ENCODE measurements at places on chromosomes 11 and 22.
A peak's percentile ranks its signal among the peaks of the same experiment; 100 is the strongest.

DNA sequence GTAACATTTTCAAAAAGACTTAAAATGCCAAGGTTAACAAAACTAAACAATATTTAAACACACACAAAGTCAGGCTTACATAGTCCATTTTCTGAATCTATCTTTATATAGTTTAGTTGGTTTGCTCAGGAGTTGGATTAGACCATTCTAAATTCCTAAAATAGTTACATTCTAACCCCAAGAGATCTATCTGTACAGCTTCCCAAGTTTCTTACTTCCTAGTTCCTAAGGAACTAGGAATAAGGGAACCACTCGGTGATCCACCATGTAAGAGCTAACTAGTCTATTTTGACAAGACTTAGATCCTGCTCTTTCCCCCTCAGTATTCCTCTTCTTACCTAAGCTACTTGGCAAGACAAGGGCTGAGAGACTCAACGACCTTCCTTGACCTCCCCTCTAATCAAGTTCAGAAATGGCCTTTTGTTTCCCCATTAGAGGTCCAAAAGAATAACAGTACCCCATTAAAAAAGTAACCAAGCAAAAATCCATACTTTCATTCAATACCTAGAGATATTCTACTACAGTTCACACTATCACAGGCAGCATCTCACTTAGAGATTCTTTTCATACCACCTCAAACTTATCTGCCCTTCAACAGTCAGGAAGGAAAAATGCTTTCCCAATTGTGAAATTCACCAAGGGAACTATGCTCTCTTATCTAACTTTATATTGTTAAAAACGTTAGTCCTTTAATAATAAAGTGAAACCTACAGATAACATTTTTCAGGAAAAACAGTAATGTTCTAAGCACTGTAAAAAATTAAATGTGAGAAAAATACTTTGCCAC lies 253.1 kb downstream of the TTC28 start:
- H3K4me1 ChIP-seq, result no peaks in the 10 kb centered on the region
- no peak for DNase-seq
- H3K27me3 ChIP-seq, result no peaks in the 10 kb centered on the region
- H3K36me3 ChIP-seq, result no peaks in the 10 kb centered on the region

GRCh38 chr11:121393855-121394254 lies 58.3 kb upstream of the SORL1 start:
- H3K36me3 ChIP-seq, result no peaks in the 10 kb centered on the region
- no peaks in the 10 kb centered on the region for H3K27me3 ChIP-seq
- no peak overlapping the region for H3K4me3 ChIP-seq
- H3K4me1 ChIP-seq, result peaks cover 6% of the 10 kb centered on the region
- no peak for DNase-seq

DNA sequence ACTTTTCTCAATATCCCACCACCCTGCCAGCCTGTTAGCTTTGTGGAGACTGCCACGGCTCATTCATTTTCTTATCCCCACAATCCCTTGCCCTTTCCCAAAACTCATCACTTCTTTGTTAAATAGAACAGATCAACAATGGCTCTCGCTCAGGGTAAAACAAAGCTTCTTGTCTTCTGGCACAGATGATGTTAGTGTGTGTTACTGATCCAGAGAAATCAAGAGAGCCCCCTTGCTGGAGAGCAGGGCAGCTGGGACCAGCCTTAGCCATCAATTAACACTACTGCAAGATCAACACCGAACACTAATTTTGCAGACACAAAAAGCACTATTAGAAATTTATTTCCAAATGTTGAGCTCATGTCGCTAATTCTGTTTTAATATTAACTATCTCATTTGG lies 420.9 kb downstream of the TENM4 start:
- H3K36me3 ChIP-seq, result no peaks in the 10 kb centered on the region
- no peaks in the 10 kb centered on the region for H3K4me1 ChIP-seq
- no peaks in the 10 kb centered on the region for H3K27me3 ChIP-seq
- H3K4me3 ChIP-seq, result no peak overlapping the region
- no peak for DNase-seq

GRCh38 chr22:36148411-36148810 lies 12.1 kb downstream of the APOL3 start:
- no peak overlapping the region for H3K27ac ChIP-seq
- H3K36me3 ChIP-seq, result no peaks in the 10 kb centered on the region
- no peak for DNase-seq
- no peaks in the 10 kb centered on the region for H3K27me3 ChIP-seq
- H3K4me1 ChIP-seq, result peaks cover 3% of the 10 kb centered on the region
- no peak overlapping the region for H3K4me3 ChIP-seq

GRCh38 chr11:124481365-124482323 lies 36.1 kb upstream of the OR8B8 start:
- peaks cover 8% of the 10 kb centered on the region for H3K4me1 ChIP-seq
- H3K27me3 ChIP-seq, result no peaks in the 10 kb centered on the region
- DNase-seq, result peak; percentile 55
- no peaks in the 10 kb centered on the region for H3K36me3 ChIP-seq
- H3K4me3 ChIP-seq, result peak overlapping the region; percentile 41

DNA sequence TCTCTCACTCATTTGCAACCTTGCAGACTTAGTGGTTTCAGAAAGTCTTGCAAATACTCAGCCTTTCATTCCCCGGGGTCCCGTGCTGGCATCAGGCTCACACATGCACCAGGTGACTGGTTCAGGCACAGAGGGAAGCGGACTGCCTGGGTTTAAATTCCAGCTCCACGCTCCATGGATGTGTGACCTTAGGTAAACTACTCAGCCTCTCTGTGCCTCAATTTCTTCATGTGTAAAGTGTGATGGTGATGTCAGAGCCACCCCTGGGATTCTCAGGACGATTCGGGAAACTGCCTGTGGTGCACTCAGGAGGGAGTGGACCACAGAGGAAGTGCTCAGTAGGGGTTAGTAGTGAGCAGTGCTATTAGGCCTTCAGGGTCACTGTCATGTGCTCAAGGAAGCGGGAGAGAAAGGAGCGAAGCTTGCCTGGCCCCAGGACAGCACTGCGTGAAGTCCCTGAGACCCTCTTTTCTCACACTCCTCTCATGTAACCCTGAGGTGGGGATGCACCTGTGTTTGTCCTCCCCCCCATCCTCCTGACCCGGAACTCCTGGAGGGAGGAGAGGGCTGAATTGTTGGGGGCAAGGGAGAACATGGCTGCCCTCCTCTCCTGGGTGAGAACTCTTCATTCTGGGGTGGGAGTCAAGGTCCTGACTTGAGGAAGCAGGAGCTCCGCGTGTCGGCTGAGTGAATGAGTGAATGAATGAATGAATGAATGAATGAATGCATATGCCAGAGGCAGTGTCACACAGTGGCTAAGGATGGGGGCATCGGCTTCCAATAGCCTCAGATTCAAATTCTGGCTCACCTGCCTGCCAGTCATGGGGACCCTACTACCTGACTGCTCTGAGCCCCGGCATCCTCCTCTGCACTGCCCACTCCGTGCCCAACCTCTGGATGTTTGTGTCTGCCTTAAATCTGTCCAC lies 14.4 kb upstream of the UPK3A start:
- no peak for DNase-seq
- H3K4me1 ChIP-seq, result peaks cover 6% of the 10 kb centered on the region
- no peaks in the 10 kb centered on the region for H3K36me3 ChIP-seq
- H3K27me3 ChIP-seq, result peaks cover 10% of the 10 kb centered on the region

GRCh38 chr22:49719046-49719445 lies 108.6 kb downstream of the BRD1 start:
- no peak overlapping the region for H3K27ac ChIP-seq
- no peaks in the 10 kb centered on the region for H3K4me1 ChIP-seq
- no peak for DNase-seq
- H3K36me3 ChIP-seq, result no peaks in the 10 kb centered on the region

- no peak overlapping the region for H3K4me3 ChIP-seq
- H3K4me1 ChIP-seq, result no peaks in the 10 kb centered on the region
- peaks cover 2% of the 10 kb centered on the region for H3K36me3 ChIP-seq
- no peak for DNase-seq
- no peak overlapping the region for H3K27ac ChIP-seq
- H3K27me3 ChIP-seq, result no peaks in the 10 kb centered on the region
These were observed 37.3 kb upstream of the TECTA start for GRCh38 chr11:121063728-121064127.

- H3K27ac ChIP-seq, result no peak overlapping the region
- no peaks in the 10 kb centered on the region for H3K36me3 ChIP-seq
- H3K4me3 ChIP-seq, result no peak overlapping the region
These were observed 52.8 kb upstream of the APOA1 start for GRCh38 chr11:116890193-116890592.

DNA sequence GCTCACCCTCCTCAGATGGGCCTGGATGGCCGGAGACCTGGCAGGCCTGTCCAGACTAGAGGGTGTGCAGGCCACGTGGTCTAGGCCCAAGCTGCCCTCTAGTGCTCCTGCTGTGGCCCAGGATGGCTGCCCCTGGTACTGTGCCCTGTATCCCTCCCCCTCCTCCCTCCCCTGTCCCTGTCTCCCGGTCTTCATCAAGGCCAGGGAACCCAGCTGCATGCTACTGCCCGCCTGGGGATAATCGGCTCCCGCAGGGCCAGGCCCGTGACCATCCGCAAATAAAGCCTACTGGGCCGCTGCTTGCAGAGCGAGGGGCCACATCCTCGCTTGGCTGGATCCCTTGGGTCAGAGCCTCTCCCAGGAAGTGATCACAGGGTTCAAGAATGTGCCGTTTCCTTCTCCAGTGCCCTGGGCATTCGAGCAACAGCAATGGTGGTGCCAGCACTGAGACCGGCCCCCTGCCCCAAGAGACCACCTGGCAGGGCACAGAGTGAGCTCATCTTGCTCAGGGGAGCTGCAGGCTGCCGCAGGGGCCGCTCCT lies 51.1 kb downstream of the WNT7B start:
- H3K4me3 ChIP-seq, result no peak overlapping the region
- no peak overlapping the region for H3K27ac ChIP-seq
- H3K4me1 ChIP-seq, result no peaks in the 10 kb centered on the region
- H3K36me3 ChIP-seq, result no peaks in the 10 kb centered on the region
- H3K27me3 ChIP-seq, result no peaks in the 10 kb centered on the region
- no peak for DNase-seq

DNA sequence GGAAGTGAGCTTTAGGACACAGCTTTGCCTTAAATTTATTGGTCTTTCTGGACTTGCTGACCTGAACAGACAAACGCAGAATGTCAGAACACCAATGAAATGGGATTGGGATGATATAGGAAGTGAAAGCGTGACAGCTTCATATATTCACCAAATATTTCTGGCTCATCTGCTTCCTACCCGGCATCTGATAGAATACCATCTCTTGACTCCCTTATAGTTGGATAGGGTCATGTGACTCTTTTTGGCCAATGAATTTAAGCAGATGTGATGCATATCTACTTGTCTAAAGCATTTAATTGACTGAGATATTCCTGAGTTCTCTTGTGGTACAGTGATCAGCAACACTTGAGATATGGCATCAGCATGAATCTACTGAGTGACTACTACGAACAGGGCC lies 2.5 kb upstream of the CAPRIN1 start:
- H3K27ac ChIP-seq, result no peak overlapping the region
- H3K36me3 ChIP-seq, result peaks cover 3% of the 10 kb centered on the region
- no peaks in the 10 kb centered on the region for H3K27me3 ChIP-seq
- no peak for DNase-seq
- H3K4me1 ChIP-seq, result no peaks in the 10 kb centered on the region

DNA sequence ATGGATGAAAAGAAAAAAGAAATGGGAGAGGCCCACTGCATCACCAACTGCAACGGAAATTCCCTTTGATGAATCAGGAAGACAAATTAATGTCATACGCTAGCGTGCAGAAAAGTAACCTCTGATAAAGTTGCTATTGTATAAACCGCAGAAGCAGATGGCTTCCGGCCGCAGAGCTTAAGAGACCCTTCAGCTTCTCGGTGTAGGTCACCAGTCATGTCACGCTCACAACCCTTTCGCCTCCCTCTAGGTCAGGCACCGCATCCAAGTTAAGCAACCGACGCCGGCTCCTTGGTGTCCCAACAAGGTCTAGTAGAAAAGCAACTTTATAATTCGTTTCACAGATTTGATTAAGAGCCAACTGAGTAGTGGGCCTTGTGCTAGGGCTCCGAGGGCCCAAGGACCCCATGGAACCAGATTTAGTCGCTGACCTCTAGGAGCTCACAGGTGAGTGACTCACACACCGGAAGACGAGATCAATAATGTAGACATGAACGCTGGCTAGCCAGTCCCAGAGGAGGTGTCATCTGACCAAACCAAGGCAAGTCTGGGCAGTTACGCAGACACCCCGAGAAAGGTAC lies 1.2 kb upstream of the ZFP91 start:
- no peaks in the 10 kb centered on the region for H3K36me3 ChIP-seq
- H3K27me3 ChIP-seq, result no peaks in the 10 kb centered on the region
- peak overlapping the region; percentile 96 for H3K4me3 ChIP-seq
- peaks cover 2% of the 10 kb centered on the region for H3K4me1 ChIP-seq
- peak overlapping the region; percentile 79 for H3K27ac ChIP-seq
- DNase-seq, result no peak

All from H1 (cell line).